Hippocampal formation (tissue), 2 donors: ENCODE measurements at places on chromosomes 13 and 19.

DNA sequence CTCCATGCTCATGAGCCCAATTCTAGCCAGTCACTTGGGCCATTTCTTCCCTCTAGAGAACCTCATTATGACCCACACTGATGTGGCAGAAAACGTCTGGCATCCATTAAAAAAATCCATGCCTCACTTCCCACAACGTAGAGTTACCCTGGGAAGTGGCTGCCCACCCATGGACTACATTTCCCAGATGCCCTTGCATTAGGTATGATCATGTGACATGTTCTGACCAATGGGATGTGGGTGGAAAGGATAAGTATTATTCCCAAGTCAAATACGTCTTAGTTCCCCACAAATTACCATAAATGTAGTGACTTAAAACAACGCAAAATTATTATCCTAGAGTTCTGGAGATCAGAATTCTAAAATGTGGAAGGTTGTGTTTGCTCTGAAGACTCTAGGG is 47.9 kb upstream of the ZNRF4 start:
- no peak for DNase-seq

DNA sequence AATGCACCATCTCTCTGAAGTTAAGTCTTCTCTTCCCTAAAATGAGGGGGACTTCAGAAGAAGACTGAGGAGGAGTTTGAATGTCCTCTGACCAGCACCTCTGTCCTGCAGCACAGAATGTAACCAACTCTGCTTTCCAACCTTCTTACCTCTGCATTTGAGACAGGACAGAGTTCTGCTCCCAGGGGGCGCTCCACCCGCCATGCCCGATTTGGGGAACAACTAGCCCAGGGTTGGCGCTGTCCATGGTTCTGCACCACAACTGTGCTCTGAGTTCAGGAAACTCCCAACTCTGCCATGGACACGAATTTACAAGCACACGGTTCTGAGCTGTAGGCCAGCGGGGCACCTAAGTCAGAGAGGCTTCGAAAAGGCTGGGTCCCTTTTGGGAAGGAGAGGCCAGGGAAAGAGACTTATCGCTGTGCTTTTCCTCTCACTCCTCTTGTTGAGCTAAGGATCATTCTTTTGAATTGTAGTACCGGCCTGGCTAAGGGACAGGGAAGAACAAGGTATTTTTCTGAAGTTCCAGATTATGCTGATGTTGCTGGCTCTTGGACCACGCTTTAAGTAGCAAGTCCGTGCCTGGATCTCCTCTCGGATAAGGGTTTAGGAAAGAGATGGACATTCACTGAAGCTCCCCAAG is 22.2 kb downstream of the SIGLEC5 start:
- no peak for DNase-seq

DNA sequence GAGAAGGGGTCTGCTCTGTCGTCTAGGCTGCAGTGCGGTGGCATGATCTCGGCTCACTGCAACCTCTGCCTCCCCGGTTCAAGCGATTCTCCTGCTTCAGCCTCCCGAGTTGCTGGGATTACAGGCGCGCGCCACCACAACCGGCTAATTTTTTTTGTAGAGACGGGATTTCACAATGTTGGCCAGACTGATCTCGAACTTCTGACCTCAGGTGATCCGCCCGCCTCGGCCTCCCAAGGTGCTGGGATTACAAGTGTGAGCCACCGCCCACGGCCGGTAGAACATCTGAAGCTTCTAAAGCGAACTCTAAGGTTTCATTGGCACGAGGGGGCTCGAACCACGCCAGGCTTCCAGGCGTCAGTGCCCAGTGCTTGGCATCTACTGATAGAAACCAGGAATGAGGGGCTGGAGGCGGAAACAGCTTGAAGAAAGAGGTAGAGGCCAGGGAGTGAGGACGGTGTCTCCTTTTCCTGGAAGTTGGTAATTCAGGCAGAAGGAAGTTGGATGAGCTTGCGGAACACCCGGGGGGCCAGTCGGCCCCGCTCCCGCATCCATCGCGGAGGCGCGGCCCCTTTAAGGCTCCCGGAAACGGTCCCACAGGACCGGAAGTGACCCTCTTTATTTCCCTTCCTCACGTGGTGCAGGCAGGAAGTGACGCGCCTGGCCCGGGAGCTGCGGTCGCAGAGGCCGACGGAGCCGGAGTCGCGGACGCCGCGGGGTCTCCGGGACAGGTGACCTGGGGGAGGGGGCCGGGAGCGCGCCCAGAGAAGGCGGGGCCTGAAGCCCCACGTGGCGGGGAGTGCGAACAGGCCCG is at the start of gene CCDC9:
TSS of gene CCDC9 (plus strand) at position 647 of the 814 bp plus-strand sequence. CDS start 1,876 bp downstream, outside the sequence.
- DNase-seq = peak; percentile 98

- DNase-seq = no peak
These were observed 2.7 kb downstream of the SYDE1 start for GRCh38 chr19:15109768-15110417.

- no peak for DNase-seq
These were observed at the start of gene GAS6 for GRCh38 chr13:113863524-113864272. Gene GAS6, minus strand, starts transcription at chr13:113864076. Its CDS starts 156 bp downstream, at chr13:113863920.

- DNase-seq = no peak
These were observed 77.7 kb downstream of the COL4A1 start for GRCh38 chr13:110228936-110229904.

GRCh38 chr13:101773062-101773461 is 320.6 kb downstream of the ITGBL1 start:
- DNase-seq = no peak
